ENCODE measurements at places on chromosomes 16 and 17.

DNA sequence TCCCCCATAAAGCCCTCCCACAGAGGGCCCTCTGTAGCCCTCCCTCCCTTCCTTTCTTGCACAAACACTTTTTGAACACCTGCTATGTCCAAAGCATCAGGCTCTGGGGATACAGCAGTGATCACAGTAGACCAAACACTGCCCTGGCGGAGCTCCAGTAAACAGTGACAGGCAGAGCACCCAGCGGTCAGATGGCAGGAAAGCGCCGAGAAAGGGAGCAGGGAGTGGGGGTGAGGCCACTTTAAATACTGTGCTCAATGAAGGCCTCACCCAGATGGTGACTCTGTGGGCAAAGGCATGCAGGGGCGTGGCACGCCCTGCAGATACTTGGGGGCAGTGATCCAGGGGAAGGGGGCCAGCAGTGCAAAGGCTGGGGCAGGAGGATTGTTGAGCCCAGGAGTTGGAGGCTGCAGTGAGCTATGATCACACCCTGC, 7.6 kb downstream of the PRR29 start:
- DNase-seq = no peak

GRCh38 chr17:82294064-82294773, 20.7 kb upstream of the CSNK1D start:
- DNase-seq = no peak

- DNase-seq = peak; percentile 5
These were observed 1.8 kb upstream of the CBX1 start for GRCh38 chr17:48102798-48103715.

DNA sequence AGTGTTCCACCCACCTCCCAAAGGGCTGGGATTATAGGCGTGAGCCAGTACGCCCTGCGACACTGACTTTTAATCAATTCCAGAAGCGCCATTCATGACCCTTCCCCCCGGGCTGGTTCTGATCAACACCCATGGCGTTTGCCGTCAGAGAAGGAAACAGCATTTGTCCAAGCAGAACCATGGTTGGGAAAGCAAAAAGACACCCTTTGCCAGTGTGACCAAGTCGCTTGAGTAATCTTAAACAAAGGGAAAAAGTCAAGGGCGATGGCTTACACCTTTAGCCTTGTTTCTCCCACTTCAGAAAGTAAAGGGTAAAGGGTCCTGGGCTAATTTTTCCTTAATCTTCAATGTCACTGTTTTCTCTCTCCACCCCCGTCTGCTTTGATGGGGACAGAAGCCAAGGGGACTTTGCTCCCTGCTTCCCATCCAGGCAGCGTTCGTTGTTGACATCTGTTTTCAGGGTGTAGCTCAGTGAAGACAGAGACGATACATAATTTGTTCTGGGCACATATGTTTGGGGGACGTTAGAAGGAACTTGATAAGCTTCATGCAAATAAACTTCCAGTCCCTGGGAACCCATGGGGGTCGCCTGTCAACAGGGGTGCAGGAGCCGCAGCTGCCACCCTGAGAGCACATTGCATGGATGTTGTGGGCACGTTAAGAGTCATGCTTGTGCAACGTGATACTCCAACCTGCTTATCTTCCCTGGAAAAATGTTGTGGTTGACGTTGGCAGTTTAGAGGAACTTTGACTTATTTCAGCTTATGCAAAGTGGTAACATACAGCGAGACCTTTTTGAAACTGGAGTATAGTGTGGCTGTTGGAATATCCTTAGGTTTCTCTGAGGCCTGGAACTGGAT, 50.6 kb upstream of the TANGO6 start:
- no peak for DNase-seq

- DNase-seq = no peak
These were observed 965 bp downstream of the INTS2 start for GRCh38 chr17:61926826-61927207.
